ENCODE measurements at places on chromosomes 3 and 15. TPM values are rescaled to one million over a fixed set of nuclear protein-coding genes. Genes with fewer than 3 reads are reported as not detected.

DNAH12 gene
- total RNA-seq = 0.38 TPM

DNA sequence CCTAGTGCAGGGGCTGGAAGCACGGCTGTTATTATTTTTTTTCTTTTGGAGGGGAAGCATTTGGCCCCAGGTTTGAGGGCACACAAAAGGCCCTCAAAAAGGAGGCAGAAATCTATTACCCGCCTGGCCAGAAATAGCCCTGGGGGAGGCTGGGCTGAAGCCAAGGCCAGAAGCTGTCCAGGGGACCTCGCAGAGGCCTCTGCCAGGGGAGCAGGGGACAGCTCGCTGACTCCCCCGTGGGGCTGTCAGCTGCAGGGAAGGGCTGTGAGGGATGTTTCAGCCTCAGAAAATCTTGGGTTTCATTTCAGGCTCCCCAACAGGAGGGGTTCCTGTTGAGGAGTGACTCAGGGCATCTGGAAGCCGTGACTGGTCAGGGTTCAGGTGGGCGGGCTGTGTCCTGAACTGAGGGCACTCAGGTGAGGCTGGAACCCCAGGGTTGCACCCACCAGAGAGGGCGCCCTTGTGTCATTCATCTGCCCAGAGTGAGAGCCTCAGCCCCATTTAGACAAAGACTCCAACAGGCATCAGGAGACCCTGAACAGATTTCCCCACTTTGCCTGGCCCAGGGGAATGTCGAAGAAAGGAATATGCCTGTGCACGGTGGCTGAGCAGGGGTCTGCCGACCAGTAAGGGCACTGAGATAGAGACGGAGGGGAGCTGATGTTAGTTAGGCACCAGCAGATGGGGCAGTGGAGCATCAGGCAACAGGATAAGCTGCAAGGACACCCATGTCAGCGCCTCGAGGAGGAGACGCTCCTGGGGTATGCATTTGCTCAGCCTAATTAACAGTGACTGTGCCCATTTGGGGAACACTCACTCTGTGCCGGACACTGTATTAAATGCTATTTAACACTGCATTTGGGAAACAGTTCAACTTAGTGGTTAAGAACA is 43.5 kb upstream of the SLC6A11 start:
- no peaks in the 10 kb centered on the region for H3K36me3 ChIP-seq
- peak; percentile 5 for DNase-seq
- H3K4me1 ChIP-seq = no peaks in the 10 kb centered on the region
- no peaks in the 10 kb centered on the region for H3K27me3 ChIP-seq

GRCh38 chr15:92510163-92510882 is 116.6 kb downstream of the ST8SIA2 start:
- DNase-seq = no peak
- H3K27ac ChIP-seq = no peak overlapping the region
- H3K4me3 ChIP-seq = no peak overlapping the region
- H3K4me1 ChIP-seq = no peaks in the 10 kb centered on the region

GRCh38 chr3:138748190-138748589 is 86.5 kb downstream of the PIK3CB start:
- H3K4me3 ChIP-seq = no peak overlapping the region
- no peak overlapping the region for H3K27ac ChIP-seq
- DNase-seq = no peak
- H3K36me3 ChIP-seq = no peaks in the 10 kb centered on the region
- no peaks in the 10 kb centered on the region for H3K4me1 ChIP-seq
- H3K27me3 ChIP-seq = no peaks in the 10 kb centered on the region

GRCh38 chr3:66948838-66949237 is 49.3 kb upstream of the KBTBD8 start:
- H3K27me3 ChIP-seq = no peaks in the 10 kb centered on the region
- H3K4me3 ChIP-seq = no peak overlapping the region
- no peak for DNase-seq
- H3K4me1 ChIP-seq = no peaks in the 10 kb centered on the region
- H3K27ac ChIP-seq = no peak overlapping the region

- H3K4me1 ChIP-seq = no peaks in the 10 kb centered on the region
- H3K27me3 ChIP-seq = no peaks in the 10 kb centered on the region
- no peak overlapping the region for H3K4me3 ChIP-seq
- no peaks in the 10 kb centered on the region for H3K36me3 ChIP-seq
- no peak overlapping the region for H3K27ac ChIP-seq
These were observed 96.1 kb downstream of the IGF2BP2 start for GRCh38 chr3:185728630-185729336.

GRCh38 chr15:67836134-67836455 is 3.8 kb downstream of the RNU6-1 start:
- peaks cover 28% of the 10 kb centered on the region for H3K27me3 ChIP-seq
- peak overlapping the region; percentile 59 for H3K4me3 ChIP-seq
- DNase-seq = no peak
- no peak overlapping the region for H3K27ac ChIP-seq

BRK1 gene
- 130 TPM for total RNA-seq

GP9 gene
- not detected for total RNA-seq

GRCh38 chr15:40084650-40085049 is 24.0 kb downstream of the BMF start:
- peaks cover 40% of the 10 kb centered on the region for H3K4me1 ChIP-seq
- H3K4me3 ChIP-seq = no peak overlapping the region
- no peaks in the 10 kb centered on the region for H3K36me3 ChIP-seq
- H3K27me3 ChIP-seq = no peaks in the 10 kb centered on the region
- DNase-seq = no peak

CPEB1 gene
- total RNA-seq = 1.4 TPM

DNA sequence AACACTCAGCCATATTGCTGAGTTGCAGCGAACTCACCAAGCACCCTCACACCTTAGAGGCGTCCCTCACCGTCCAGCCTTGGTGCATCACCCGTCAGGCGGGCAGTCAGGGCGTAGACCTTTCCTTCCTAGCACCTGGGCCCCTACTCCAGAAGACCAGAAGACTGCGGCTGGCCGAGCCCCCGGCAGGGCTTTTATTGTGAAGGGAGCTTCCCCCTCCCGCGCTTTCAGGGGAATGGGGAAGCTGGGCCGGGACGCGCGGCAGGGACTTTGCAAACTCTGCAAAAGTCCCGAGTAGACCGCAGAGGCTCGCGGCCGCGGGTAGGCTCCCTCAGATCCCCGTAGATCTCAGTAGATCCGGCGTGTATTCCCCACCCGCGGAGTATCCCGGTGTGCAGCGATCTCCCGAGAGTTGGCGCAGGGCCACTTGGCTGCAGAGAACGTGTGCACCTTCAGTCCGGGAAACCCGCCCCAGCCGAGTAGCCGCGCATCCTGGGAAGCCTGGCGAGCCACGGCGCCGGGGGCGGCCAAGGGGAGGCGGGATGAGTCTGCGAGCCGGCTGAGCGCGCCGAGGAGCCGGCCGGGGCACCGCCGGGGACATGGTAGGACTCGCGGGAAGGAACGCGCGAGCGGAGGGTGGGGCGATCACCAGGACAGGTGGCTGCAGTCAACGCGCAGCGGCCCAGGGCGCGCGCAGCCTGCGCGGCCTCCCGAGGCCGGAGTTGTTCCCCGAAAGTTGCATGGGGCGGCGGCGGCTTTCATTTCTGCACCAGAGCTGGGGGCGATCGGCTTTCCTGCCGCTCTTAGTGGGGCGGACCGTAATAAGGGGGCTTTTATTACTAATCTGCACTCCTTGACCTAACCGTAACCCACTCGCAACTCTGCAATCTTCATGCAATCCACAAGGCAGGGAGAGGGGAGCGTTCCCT is at the start of gene GASK1A:
GASK1A (plus strand) TSS at position 268 of the 929 bp plus-strand sequence; CDS start at position 600, 332 bp downstream.
- H3K4me1 ChIP-seq = peaks cover 4% of the 10 kb centered on the region
- peak; percentile 69 for DNase-seq
- H3K4me3 ChIP-seq = peak within 1 kb of the TSS; percentile 40
- no peaks in the 10 kb centered on the region for H3K27me3 ChIP-seq

GRCh38 chr3:130946882-130947281 is 53.0 kb downstream of the ATP2C1 start:
- no peaks in the 10 kb centered on the region for H3K4me1 ChIP-seq
- H3K27me3 ChIP-seq = no peaks in the 10 kb centered on the region
- no peak for DNase-seq
- no peak overlapping the region for H3K27ac ChIP-seq
- peaks cover 6% of the 10 kb centered on the region for H3K36me3 ChIP-seq
- no peak overlapping the region for H3K4me3 ChIP-seq

ACTC1 gene
- total RNA-seq = 25.0 TPM

BMF gene
- 19.7 TPM for total RNA-seq

CNTN6 gene
- 0.25 TPM for total RNA-seq
